ENCODE measurements at places on chromosomes 3 and 15.

- no peak for DNase-seq
Observed at GRCh38 chr3:123352134-123352554, 96.7 kb downstream of the ADCY5 start.

DNA sequence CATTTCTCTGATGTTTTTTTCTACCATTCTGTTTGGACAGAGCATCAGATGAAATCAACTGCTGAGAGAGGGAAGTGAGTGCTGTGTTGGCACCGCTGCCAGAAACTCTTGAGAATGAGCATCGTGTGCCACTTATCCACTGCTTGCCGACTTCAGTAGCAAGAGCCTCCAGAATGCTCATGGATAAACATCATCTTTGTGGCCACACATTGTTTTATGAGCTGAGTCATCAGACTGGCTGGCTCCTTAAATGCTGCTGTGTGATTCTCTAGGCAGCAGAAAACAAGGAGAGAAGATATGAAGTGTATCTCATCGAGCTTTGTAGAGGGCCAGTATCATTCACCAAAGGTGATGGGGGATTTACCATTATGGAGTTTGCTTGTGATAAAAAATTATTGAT lies 3.4 kb upstream of the DOCK3 start:
- no peak for DNase-seq

DNA sequence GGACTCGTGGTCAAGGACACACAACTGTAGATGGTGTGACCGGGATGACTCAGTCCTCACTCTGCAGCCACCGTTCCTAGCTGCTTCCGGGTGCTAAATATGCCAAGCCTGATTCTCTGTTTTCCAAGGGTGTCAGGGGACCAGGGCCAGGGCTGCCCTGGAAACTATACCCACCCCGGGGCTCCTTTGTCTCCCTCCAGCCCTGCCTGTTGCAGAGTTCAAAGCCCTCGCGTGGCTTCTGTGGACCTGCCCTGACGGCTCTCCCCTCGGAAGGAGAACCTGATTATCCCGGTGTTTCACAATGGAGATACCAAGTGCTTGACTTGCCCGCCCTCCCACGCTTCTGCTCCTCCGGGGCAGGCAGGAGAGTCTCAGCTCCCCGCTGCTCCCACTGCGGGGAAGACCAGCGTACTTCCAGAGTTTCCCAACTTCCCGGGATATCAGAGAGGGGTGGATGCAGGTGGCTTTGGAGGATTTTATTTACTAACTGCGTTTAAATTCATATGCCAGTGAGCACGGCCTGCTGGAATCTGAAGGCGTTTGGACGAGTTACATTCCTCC lies 125.0 kb downstream of the ASB7 start:
- DNase-seq, result no peak

DNA sequence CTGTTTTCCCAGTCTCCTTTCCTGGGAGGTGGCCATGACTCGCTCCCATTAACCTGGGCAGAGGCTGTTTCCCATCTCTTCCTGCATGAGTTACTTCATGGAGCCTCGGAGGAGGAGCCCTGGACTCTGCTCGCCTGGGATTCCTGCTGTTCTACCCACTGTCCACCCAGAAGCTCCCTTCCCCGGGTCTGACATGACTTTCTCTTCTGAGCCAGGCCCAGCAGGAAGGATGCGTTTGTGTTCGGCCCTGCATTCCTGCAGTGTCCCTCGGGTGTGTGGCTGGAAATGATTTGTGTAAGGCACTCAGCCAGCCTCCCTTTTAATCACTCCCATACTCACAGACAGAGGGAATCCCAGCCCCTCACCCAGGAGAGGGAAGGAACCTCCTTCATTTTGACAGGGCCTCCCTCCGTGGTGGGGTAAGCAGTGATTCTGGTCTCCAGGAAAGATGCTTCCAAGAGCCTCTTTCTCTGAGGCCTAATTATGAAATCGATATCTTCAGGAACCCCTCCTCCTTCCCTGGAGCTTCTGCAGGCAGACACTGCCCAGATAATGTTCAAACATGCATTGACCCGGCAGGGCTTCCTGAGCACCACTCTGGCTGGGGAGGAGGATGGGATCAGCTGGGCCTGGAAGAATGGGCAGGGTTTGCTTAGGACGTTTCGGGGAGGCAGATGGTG lies 41.6 kb upstream of the DLG1 start:
- DNase-seq, result no peak

DNA sequence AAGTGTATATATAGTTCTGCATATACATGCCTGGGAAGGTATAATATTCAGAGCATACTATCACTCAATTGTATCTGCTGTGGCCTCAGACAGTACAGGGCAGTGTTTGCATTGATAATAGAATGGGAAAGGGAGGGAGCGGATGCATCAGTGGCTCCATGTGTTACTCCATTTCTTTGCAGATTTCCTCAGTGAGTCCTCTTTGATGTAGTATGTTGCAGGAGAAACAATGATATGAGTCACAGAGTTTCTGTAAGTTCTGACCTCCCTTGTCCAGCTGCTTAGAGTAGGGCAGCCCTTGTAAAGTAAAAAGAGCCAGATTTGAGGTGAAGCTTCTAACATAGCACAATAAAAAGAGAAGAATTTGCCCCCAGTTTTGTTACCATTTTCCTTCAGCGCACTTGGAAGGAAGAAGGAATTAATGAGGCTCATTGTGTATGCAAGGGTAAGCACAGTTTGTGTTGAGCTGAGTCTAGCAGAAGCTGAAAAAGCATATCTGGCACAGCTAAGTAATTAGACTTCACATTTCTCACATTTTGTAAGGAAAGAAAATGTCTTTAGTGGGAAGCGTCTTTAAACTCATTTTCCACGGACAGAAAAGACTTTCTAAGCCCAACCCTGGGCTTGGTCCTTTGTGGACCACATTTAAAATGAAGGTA lies 555.8 kb upstream of the IL12A start:
- no peak for DNase-seq

GRCh38 chr15:75178171-75178937 lies 23.3 kb upstream of the C15orf39 start:
- DNase-seq, result no peak

DNA sequence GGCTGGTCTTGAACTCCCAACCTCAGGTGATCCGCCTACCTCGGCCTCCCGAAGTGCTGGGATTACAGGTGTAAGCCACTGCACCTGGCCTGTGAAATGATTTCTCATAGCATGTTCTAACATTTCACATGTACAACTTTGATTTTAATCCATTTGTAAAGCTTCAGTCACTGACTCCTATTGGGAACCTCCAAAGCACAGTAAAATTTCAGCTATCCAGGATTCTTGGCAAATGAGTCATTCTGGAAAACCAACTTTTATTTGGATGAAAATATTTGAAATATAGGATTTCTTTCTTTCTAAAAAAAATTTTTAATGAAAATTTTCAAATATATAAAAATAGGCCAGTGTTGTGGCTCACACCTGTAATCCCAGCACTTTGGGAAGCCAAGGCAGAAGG lies 2.7 kb upstream of the LMAN1L start:
- no peak for DNase-seq

DNA sequence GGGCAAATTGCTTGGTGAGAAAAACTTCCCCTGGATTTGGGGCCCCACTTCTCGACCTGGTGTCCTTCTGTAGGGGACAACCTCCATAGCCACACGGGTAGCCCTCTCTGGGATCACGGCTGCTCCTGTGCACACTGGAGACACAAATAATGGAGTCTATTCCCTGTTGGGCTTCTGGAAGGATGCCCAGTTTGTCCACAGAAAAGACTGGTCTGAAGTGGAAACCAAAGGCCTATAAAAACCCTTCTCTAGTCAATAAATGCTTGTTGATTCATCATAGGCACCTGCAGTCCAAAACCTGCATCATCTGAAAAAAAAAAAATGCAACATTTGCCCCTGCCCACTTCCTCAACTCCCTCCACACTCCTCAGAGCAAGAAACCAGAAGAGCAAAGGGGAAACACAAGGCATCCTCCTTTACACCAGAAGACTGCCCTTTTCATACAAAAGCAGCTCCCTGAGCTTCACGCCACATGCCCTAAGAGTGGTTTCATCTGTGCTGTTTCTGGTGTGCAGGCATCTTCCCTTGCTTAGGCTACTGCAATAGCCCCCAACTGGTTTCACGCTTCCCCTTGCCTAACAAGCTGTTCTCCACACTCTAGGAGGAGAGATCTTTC lies 36.3 kb downstream of the SRGAP3 start:
- no peak for DNase-seq

- no peak for DNase-seq
Observed at GRCh38 chr15:59313641-59314332, 58.9 kb downstream of the MYO1E start.

GRCh38 chr15:87348746-87349145 lies 907.8 kb downstream of the NTRK3 start:
- DNase-seq, result no peak

GRCh38 chr3:121232309-121233225 lies 313.2 kb downstream of the POLQ start:
- DNase-seq, result no peak

- DNase-seq, result no peak
Observed at GRCh38 chr15:36468746-36469145, 110.7 kb upstream of the CDIN1 start.

- DNase-seq, result no peak
Observed at GRCh38 chr3:54856271-54856670, 71.6 kb downstream of the LRTM1 start.

GRCh38 chr3:114406286-114406685 lies 112.5 kb downstream of the TIGIT start:
- DNase-seq, result no peak

GRCh38 chr15:73899197-73900094 lies 26.1 kb downstream of the TBC1D21 start:
- DNase-seq, result no peak

GRCh38 chr15:68158046-68158628 lies 47.0 kb downstream of the CALML4 start:
- no peak for DNase-seq

DNA sequence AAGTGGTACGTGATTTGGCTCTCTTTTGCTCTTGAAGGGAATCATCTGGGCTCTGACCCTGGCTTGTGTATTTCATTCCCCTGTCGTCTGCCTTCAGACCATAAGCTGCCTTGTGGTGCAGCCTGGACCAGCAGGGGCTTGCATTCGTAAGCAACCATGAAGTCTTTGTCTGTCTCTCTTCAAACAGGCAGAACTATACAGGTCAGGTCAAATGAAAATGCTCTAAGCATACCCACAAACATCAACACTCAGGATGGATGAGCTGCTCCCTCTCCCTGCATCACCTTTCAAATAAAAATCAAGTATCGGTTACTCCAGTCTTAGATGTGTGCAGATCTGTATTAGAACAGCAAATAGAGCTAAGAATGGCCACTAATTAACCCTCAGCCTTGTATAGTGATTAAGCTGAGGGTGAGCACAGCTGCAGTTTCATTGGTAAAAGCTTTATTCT lies 268.6 kb upstream of the UBE2E1 start:
- no peak for DNase-seq

DNA sequence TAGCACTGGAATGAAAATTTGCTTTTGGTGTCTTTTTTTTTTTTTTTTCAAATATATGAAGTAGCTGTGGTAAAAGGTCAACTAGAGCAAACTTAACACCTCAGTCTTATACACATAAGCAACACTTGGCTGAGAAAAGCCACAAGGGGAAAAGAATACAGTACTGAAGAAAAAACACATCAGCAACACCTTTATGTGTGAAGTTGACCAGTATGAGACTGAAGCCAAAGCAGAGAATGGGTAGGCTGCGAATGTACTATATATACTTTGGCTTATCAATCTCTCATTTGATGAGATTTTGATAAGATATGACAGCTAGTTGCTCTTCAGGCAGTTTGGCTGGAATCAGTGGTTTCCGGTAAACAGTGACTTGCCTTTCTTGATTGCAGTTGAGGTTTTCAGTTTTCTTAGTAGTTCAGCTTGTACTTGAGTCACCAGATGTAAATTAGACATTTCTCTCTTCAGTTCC lies 22.0 kb upstream of the ZCWPW2 start:
- peak; percentile 52 for DNase-seq

DNA sequence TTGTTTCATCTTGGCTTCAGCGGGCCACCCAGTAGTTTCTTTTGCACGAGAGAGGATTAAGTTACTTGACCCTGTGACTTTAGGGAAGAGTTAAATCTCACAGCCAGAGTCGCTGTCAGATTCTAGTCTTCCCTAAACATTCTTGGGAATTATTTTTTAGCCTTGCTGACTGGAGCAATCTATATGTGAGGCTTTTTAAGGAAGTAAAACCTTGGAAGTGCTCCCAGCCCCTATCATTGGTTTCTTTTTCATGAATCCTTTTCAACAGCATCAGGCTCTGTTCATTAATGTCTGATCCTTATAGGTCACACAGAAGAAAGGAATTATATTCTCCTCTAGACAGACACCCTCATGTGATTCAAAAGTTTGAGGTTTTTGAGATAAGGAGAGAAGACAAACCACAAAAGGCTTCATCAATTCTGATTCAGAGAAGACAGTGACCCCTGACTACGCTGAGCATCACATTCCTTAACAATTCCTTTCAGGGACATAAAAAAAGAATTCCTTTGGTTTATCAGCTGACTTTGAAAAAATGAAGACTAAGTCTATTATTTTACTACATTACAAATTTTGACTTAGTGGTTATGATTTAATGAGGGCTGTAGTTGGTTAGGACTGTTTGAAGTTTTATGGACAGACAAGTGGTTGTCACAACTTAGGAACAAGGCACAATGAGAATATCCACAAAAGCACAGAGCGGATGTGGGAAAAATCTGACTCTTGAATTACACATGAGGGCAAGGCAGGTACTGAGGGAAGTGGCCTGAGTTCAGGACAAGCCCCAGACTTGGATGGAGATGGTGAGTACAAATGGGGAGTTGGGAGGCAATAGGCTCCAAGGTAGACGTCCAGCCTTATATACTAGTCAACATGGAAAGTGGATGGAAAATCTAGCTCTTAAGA lies 171.1 kb upstream of the STT3B start:
- no peak for DNase-seq

- no peak for DNase-seq
Observed at GRCh38 chr3:58391156-58391865, 42.3 kb downstream of the PDHB start.

GRCh38 chr3:118544458-118544857 lies 490.2 kb downstream of the IGSF11 start:
- no peak for DNase-seq

DNA sequence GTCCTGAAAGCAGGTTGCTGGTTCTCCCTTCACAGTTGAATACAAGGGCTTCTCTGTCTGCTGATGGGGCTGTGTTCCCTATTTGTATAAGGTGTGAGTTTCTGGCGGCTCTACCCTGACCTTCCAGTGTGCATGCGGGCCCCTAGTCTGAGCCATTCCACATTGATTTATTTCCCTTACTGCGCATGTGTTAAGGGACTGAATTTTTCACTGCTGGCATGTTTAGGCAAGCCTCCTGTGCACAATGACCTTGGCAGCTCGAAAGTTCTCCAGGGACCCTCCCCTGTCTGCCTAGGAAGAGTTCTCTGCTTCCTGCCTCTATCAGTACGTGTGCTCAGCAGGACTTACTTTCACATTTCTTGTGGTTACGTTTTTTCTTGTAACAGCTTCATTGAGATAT lies 11.4 kb downstream of the TRAK1 start:
- no peak for DNase-seq

DNA sequence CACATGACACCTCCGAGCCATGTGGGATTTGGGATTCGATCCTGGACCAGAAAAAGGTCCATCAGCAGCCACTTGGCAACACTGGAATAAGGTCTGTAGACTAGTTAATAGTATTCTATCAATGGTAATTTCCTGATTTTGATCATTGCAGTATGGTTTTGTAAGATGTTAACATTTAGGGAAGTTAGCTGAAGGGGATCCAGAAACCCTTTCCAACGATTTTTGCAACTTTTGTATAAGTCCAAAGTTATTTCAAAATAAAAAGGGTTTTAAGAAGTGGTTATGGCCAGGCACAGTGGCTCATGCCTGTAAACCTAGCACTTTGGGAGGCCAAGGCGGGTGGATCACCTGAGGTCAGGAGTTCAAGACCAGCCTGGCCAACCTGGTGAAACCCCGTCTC lies 10.2 kb downstream of the BDH1 start:
- DNase-seq, result no peak
